ENCODE measurements at places on chromosomes 11 and 22.

GRCh38 chr22:45612940-45613339, 58.7 kb upstream of the ATXN10 start:
- no peak for DNase-seq

DNA sequence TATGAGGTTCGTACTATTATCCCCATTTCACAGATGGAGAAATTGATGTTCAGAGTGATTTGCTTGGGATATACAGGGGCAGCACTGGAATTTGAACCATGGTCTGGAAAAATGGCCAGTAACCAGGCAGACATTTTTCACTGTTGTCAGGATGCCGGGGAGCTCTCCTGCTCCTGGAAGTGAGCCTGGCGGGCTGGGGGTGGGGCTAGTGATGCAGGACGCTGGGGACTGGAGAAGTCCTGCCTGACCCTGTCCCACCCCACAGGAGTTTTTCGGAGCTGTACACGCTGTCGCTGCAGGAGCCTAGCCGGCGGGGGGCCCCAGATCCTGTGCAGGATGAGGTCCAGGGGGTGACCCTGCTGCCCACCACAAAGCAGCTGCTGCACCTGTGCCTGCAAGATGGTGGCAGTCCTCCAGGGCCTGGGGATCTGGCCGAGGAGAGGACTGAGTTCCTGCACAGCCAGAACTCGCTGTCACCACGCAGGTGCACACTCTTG, 11.1 kb downstream of the SIPA1 start:
- DNase-seq = no peak

GRCh38 chr11:86511086-86511551, 136.4 kb downstream of the CCDC81 start:
- DNase-seq = no peak

- DNase-seq = no peak
Observed at GRCh38 chr11:117868815-117869561, 7.5 kb downstream of the FXYD6 start.

DNA sequence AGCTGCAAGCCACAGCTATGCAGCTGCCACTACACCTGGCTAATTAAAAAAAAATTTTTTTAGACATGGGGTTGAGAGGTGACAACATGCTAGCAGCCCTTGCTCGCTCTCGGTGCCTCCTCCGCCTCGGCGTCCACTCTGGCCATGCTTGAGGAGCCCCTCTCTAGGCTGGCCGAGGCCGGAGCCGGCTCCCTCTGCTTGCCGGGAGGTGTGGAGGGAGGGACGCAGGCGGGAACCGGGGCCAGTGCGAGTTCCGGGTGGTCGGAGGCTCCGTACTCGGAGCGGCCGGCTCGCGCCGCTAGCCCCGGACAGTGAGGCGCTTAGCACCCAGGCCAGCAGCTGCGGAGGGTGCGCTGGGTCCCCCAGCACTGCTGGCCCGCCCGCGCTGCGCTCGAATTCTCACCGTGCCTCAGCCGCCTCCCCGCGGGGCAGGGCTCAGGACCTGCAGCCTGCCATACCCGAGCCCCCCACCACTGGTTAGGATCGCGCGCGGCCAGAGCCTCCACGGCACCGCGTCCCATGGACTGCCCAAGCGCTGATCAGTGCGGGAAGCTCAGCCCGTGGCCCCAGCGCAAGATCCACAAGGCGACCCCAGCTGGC, 10.7 kb downstream of the MYO18B start:
- DNase-seq = no peak

DNA sequence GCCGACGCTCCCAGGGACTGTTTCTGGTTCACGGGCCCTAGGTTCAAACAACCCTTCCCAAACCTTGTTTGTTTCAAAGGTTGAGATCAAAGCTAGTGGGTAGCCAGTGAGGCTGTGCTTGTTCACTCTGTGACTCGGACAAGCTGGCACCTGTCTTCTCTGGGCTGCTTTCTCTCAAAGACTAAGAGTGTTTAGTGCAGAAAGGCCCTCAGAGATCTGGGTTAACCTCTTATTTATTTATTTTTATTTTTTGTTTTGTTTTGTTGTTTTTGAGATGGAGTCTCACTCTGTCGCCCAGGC, 13.0 kb upstream of the MALAT1 start:
- no peak for DNase-seq

DNA sequence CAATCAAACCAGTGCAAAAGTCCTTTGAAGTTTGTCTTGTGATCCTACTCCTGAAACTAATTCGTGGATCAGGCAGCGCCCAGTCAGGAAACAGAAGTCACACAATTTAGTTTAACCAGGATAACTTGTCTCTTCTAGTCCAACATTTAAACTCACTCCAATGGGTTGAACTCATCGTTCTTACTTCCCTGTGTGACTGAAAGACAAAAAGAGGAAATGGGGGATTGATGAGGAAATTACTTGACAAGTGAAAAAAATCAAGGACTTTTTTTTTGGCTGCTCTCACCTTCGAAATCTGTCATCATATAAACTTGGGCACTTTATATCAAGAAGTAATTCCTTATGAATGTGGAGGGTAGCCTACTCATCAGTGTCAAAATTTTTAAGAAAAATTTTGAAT, 78.4 kb downstream of the HSD17B12 start:
- no peak for DNase-seq

DNA sequence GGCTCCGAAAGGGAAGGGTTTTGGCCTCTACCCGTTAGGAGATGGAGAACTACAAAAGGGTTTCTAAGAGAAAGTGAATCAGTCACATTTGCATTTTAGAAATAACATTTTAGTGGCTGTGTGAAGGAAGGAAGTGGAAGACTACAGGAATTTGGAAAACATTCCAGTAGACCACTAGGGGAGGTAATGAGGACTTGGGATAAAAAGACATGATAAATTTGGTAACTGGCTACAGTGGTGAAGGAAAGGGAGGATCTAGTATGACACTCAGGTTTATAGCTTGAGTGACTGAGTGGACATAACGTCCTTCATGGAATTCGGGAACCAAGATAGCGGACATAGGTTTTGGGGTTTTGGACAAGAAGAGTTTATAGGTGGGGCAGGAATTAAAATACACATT, 7.0 kb upstream of the RRM1 start:
- DNase-seq = no peak
